ENCODE measurements at places on chromosomes 1 and 21.

DNA sequence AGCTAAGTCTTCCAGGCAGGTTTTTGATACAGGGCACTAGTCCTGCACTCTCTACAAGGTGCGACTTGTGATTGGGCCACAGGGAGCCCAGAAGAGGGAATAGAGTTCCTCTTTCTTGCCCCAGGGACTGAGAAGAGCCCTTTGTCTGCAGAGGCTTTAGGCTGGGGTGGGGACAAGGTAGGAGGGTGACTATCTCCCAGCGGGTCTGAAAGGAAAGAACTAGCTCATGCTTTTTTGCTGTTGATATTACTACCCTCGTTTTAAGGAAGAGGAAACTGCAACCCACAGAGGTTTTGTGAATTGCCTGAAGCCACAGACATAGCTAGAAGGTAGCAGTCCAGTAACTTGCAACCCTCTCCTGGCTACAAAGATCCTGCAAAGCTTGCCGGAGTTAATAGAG, 615.2 kb downstream of the MATN1 start:
- no peak for DNase-seq

DNA sequence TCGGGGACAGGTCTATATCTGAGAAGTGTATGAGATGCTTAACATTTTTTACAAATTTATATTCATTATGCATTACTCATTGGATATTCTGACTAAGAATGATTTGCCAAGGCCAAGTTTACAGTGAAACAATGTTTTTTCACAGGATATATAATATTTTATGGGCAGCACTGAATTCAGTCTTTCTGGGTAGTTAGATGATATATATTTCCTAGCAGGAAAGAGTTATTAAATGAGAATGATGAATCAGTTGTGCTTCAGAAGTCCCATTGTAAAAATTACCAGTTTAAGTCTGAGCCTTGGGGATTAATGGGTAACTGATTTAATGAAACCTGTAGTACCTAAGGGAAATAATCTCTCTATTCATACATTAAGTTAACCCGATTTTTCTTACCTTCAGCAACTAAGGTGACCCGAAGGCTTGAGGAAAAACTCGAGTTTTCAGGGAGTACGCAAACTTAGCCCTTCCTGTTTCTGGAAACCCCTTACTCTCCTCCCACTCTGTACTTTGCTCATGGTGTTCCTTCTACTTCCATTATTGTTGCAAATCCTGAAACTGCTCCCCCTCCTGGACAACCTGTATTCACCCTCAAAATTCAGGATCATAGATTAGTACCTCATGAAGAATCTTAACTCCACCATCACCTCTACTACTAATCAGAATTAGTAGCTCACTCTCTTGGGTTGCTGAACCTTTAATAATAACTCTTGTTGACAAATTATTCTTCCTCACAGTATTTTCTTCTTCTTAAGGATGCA, 135.1 kb downstream of the AK5 start:
- DNase-seq = no peak

DNA sequence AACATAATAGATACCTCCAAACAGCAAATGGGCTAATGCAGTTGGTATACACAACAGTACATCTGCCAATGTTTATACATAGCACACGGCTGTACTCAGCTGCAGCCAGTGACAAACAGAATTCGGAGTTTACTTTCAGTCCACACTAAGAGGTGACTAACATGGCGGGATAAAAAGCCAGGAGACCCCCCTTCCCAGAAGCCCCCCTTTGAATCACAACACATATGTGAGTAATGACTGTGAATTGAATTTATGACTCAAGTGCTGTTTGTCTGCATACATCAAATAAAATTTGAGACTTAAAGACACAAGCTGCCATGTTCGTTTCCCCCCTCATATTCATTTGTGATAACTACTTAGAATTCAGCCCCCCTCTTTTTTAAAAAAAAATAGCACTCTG, 113.2 kb downstream of the RUNX1 start:
- DNase-seq = no peak

DNA sequence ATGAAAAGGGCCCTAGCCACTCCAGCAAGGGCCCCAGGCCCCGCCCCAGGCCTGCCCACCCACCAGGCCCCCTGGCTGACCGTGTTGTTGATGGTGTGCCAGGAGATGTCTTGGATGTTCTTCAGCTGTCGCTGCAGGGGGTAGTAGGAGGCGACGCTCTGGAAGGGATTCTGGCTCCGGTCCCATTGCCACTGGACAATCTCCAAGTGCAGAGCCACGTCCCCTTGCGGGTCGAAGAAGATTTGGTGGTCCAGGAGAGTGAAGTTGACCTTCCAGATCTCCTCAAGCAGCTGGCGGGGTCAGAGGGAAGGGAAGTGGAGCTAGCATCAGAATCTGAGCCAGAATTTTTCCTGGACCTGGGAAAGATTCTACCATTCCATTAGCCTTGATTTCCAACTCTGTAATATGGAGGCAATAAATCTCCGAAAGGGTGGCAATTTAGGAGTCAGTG, 10.2 kb downstream of the TAS1R2 start:
- no peak for DNase-seq

DNA sequence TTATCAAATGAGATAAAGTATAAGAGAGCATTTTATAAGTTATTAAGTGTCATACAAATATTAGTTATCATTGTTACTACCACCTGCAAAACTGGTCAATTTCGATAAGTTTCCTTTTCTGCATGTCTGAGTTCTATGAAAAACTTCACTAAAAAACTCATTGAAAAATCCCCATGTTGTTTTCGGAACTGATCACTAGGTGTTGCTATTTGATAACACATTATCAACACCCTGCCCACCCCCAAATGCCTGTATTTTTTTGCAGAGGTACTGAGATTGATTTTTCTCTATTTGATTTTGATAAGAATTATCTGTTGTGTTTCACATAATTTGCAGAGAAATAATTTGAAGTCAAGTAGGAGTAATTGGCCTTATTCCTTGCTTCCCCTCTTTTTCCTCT, 22.1 kb upstream of the DISP1 start:
- no peak for DNase-seq

DNA sequence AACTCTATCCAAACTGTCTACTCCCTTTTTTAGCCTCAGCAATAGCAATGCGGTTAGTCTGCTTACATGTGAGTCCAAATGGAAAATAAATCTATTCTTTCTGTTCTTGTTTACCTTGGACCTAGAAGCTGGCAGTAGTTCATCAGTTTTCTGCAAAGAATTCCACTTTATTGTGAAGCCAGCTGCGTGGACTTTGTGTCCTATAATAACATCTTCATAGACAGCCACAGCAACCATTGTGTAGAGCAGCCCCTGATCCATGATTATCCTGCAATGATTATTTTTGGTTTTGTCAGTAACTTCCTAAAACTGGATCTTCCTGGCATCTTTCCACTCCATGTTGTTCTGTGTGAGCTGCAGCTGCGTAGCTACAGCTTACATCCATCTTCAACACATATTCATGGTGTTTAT, 408.7 kb downstream of the NUF2 start:
- DNase-seq = no peak

DNA sequence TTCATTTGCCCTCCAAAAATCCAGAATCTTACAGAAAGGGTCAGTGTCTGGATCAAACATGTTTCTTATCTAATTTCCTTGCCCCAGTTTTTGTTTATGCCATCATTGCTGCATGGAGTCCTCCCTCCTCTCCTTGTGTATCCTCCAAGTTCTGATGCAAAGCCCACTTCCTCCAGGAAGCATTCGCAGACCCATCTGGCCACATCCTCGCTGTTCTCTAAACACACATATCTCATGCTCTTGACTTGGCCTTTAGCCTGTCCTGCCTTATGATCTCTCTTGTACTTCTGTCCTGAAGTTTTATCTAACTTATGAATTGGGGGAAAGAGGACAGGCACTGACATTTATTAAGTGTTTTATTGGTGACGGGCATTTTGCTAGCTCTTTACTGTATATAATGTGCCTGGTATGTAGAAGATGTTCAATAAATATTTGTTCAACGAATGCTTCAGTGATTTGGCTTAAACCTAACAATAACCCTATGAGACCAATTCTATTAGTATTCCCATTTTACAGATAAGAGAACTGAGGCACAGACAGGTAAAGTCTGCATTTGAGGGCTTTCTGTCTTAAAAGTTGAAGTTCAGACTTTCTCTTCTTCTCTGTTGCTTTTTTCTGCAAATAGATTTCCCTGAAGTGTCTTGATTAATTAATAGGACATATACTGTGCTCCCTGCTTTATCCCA, 19.2 kb upstream of the ID3 start:
- no peak for DNase-seq

- DNase-seq = no peak
These were observed 9.1 kb upstream of the COA7 start for GRCh38 chr1:52706941-52707926.

DNA sequence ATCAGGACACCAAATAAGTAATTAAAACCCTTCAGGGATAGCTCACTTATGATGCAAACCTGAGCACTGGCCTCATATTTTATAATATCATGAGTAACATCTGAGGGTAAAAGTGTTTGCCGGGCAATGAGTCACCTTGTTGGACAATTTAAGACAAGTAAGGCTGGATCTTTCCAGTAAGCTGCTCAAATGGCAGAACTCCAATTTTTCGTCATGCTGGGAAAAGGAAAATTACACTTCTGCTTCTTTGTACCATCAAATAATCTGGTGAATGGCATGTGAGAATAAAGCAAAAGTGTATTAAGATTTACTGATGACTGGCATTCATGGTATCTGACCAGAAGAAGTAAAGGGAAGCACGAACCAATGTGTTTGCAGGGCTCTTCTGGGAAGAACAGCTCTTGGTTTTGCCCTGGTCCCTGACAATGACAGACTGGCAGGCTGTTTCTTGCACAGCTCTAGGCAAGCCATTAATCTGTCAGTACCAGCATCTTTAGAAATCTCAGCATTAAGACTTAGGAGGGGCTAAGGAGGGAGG, 392.2 kb downstream of the VAV3 start:
- no peak for DNase-seq

DNA sequence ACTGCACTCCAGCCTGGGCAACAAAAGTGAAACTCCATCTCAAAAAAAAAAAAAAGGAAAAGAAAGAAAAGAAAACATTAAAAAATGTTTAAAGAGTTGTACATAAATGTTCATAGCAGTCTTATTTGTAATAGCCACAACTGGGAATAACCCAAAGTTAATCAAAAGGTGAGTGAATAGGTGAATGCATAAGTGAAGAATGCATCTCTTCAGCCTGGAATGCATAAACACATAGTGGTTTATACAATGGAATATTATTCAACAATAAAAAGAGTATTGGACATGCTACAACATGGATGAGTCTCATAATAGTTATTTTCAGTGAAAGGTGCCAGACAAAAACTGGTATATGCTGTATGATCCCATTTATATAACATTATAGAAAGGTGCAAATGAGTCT, 18.1 kb downstream of the LDLRAD1 start:
- no peak for DNase-seq

DNA sequence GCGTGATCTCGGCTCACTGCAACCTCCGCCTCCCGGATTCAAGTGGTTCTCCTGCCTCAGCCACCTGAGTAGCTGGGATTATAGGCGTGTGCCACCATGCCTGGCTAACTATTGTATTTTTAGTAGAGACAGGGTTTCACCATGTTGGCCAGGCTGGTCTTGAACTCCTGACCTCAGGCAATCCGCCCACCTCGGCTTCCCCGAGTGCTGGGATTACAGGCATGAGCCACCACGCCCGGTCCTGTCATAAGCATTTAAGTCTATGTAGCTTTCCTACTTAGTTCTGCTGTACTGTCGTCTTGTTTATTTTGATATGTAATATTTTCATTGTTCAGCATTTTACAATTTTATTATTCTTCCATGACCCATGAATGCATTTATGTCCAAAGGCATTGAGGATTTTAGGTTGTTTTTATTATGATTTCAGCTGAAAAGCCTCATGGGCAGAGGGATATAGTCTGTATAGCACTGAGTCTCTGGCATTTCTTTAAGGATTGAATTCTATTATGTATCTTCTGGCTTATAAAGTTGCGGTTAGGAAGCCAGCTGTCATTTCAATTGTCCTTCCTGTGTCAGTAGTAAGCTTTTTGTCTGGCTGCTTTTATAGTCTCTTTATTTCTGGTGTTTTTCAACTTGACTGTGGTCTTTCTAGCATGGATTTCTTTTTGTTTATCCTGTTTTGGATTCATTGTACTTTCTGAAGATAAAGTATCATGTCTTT, 9.2 kb downstream of the AGPAT3 start:
- no peak for DNase-seq

GRCh38 chr1:1361982-1362423, 3.6 kb upstream of the MXRA8 start:
- no peak for DNase-seq

- no peak for DNase-seq
These were observed 41.6 kb downstream of the ABCA4 start for GRCh38 chr1:94079080-94079940.

GRCh38 chr1:107499139-107499744, 358.4 kb downstream of the NTNG1 start:
- no peak for DNase-seq

- no peak for DNase-seq
These were observed 108.1 kb downstream of the KAZN start for GRCh38 chr1:14706631-14707030.

- no peak for DNase-seq
These were observed 63.8 kb downstream of the OLFML3 start for GRCh38 chr1:114043054-114043453.

- no peak for DNase-seq
These were observed 292.2 kb downstream of the RRAGC start for GRCh38 chr1:38567401-38567800.

DNA sequence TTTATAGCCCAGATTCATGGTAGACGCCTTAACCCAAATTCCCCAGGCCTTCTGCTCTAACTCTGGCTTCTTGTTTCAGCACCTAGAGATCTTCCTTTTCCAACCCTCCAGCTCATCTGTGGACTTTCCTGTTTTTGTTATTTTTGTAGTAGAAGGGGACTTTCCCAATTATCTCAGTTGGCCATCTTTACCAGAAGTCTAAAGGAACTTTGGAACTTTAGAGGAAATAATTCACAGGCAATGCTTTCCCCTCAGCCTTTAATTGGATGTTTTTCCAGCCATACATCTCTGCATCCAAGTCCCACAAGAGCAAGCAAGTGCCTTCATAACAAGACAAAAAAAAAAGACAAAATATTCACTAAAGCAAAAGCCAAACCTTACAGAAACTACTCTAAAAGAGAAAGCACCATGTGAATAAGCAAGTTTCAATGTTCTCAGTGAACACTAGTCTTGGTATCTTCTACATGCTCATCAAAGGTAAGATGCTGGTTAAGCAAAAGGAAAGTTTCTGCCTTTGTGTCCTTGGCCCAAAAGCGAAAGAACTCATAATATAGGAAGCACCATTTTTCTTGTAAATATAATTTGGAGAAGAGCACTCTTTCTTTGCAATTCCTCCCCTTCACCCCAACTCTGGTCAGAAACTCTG, 377.3 kb downstream of the SETD4 start:
- no peak for DNase-seq

GRCh38 chr1:31191281-31191680, 48.4 kb downstream of the NKAIN1 start:
- no peak for DNase-seq

Data from activated CD4-positive, alpha-beta T cell treated with anti-CD3 and anti-CD28 coated beads for 48 hours (primary cell).